ENCODE measurements at places on chromosomes 7 and 10.
A peak's percentile ranks its signal among the peaks of the same experiment; 100 is the strongest.

DNA sequence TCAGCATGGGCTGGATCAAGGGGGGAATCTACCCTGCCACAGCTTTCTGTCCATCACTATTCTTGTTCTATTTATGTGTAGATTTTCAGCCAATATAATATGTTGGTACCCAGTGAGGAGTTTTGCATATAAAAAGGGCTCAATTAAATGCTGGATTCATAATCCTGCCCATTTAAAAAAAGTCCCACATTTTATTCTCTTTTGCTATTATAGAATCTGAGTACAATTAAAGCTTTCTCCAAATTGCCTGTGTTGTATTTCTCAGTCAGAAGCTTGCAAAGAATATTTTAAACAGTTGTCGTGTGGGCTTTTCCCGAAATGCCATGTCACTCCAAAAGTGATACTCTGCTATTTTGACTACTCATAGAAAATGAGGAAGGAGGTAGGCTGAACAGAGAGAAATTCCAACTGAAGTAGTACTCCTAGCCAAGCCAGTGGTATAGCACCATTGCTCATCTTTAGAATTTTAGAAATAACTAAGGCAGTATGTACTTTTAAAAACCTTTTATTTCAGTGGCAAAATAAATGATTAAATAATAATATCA is 108.3 kb upstream of the HDAC9 start:
- DNase-seq, result no peak

DNA sequence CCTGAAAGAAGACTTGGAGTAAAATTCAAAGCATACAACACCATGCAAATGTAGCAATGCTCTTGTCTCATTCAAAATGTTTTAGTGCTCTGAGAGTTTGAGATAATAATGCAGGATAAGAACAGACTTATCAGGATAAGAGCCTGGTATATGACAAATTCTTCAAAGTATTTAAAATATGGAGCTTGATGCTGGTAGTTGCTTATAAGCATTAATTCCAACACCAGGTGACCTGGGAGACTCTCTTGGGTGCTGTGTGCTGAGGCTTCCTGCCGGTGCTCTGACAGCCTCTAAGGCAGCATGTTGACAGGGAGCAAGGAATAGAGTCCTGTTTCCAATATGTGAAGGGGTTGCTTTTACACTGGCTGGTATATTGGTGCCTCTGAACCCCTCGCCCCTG is 34.8 kb upstream of the SLC26A5 start:
- no peak for DNase-seq

DNA sequence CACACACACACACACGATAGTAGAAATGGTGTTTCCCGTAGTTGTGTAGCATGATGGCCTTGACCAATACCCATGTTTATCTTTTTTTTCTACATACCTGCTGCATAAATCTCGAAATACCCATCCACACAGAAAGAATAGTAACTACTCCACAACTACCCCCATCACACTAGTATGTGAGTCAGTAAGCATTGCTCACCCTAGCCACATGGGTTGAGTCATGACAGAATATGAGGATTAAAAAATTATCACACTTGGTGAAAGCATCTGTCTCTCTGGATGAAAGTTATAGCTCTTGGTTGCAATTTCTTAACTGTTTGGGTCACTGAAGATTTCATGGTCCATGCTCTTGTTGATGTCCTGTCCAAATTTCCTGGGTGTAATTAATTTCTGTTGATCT is 103.4 kb upstream of the MDFIC start:
- no peak for DNase-seq

GRCh38 chr10:116265686-116266085 is 7.3 kb downstream of the GFRA1 start:
- no peak for DNase-seq

DNA sequence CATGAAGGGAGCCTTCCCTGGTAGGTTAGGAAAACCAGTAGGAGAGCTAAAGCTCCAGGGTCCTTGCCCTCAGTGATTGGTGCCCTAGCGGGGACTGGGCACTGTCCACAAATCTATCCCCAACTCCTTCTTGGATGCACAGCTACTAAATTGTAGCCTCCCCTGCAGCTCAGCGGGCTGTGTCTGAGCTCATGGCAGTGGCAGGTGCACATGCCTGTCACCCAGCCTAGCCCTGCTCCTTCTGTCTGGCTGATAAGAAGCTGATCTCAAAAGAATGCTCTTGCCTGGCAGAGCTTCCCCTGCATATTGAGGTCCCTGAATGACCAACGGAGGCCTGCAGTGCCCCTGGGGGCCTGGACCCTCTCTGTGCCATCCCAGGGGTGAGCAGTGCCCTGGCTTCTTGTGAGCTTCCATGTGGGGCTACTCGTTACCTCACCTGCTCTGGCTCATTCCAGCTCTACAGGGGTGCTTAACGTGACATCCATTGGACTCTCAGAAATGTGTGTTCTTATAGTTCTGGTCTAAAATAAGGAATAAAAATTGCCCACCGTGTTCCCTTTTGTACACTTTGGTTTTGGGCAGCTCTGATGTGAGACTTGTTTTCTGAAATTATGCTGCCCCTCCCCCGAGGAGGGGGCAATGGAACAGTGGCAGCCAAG is 59.8 kb upstream of the ANTXRL start:
- DNase-seq, result peak; percentile 37

DNA sequence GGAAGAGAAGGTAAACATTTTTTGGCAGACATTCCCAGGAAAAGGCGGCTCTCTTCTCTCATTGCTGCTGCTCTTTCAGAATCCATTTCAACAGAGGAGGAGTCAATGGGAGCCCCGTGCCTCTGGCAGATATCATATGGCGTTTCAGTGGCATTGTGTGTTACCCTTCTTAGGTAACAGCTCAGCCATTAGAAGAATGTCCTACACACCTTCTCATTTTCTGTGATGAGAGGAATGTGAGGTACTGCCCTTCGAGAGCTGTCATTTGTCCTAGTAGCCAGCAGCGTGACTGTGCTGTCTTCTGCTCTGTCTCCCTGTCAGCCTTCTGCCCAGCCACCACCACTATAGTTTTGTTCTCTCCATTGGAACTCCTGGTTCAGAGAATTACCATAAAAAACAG is 102.4 kb downstream of the EGFR start:
- DNase-seq, result no peak

DNA sequence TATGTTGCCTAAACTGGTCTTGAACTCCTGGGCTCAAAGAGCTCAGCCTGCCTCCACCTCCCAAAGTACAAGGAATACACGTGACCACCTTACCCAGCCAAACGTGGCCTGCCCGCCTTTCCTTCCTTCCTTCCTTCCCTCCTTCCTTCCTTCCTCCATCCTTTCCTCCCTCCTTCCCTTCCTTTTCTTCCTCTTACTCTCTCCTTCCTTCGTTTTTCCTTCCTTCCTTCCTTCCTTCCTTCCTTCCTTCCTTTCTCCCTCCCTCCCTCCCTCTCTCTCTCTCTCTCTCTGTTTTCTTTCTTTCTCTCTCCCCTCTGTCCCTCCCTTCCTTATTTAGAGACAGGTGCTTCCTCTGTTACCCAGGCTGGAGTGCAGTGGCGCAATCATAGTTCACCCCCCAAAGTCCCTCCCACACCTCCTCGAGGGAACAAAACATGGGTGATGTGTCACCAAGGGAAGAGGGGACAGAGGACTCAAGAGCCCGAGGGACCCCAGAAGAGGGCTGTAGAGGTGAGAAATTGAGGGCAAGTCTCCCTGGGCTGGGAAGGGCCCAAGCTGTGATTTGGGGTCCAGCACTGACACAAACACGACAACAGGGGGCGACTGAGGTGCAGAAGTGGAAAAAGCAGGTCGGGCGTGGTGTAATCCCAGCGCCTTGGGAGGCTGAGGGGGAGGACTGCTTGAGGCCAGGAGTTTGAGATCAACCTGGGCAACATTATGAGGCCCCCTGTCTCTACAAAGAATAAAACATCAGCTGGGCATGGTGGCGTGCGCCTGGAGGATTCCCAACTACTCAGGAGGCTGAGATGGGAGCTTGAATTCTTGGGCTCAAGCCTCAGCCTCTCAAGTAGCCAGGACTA is 28.1 kb downstream of the EPHB4 start:
- peak; percentile 63 for DNase-seq

GRCh38 chr10:19819419-19820033 is 3.3 kb downstream of the PLXDC2 start:
- DNase-seq, result no peak

DNA sequence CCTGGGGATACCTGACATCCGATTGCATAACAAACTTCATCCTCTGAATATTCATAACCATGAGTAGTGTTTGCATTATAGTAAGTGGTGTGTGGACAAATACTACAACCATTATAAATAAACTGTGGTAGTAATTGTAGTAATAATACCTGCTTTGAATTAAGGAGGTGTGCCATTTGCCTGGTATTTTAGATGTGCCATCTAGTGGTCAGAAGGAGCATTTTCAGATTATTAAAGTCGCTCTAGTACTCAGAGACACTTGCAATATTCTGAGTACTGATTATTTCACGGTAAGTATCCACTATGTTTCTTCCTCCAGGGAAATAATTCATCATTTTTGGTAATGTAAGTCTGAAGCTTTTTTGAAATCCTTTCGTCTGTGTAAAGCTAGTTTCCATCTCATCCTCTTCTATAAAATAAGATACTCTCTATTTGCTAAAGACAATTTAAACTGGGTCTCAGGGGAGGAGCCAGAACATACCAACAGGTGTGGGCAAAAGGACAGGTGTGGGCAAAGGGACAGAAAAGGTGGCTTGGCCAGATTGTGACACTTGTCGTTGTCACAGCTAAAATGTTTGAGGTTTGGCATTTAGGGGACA is 115.3 kb upstream of the WDR11 start:
- no peak for DNase-seq

DNA sequence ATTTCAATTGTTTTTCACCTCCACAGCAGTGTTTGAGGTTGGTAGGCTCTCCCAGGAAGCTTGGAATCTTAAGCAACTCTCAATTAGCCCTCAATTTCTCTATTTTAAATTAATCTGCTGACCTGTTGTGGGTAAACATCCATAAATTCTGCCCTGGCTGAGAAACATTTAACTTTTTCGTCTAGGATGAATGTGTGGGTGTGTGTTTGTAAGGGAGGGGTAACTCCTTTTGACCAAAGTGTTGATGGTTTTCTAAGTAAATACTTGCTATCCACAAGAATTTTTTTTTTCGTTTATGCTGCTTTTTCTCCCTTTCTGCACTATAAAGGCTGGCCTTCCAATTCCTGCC is 973 bp downstream of the PPP3CB start:
- DNase-seq, result no peak

DNA sequence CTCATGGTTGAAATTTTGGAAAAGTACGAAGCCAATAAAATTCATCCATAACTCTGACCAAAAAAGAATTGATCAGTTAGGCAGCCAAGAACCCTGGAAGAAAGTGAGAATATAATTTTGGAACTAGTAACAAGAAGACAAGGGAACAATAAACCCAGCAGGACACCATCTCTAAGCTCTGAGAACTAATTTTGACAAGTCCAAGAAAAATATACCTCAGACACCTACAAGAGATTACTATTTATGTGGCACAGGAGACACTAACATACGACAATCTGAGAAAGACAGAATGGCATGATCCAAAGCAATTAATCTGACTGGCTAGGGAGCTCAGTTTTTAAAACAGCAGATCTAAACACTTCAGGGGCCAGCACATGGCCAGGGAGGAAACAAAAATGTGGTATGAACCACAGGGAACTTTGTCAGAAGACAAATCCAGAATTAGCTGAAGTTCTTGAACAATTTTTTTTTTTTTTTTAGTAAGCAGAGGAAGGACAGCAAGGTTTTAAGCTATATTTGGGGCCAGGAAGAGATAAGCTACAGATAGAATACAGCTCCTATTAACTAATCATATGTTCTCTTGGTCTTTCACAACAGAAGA is 38.9 kb downstream of the PARD3 start:
- DNase-seq, result no peak

DNA sequence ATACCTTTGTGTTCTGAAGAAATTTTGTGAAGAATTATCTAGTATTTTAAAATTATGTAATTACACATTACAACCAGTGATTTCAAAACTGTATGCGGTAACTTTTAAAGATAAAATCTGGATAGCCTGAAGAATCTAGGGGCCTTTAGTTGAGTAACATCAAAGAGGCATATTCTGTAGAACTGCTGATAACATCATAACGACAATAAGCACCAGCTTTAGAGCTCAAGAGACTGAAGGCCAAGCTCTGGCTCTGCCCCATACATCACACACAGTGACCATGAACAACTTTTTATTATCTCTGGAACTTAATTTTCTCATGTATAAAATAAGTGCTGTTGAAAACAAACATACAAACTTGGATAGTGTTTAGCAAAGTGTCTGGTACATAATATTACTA is 121.1 kb upstream of the RHOBTB1 start:
- no peak for DNase-seq

DNA sequence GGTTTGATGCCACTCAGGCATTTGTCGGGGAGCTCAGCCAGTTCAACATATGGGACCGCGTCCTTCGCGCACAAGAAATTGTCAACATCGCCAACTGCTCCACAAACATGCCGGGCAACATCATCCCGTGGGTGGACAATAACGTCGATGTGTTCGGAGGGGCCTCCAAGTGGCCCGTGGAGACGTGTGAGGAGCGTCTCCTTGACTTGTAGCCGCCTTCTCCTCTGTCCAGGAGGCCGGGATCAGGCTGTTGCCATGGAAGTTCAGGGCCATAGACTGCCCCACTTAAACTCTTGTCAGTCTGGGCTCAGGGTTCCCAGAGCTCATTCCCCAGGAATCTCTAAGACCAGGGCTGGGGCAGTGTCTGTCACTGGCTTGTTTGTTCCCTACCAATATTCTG is 11.3 kb downstream of the NPTX2 start:
- DNase-seq, result no peak

- no peak for DNase-seq
These were observed 674.7 kb downstream of the CCSER2 start for GRCh38 chr10:85003083-85003482.

DNA sequence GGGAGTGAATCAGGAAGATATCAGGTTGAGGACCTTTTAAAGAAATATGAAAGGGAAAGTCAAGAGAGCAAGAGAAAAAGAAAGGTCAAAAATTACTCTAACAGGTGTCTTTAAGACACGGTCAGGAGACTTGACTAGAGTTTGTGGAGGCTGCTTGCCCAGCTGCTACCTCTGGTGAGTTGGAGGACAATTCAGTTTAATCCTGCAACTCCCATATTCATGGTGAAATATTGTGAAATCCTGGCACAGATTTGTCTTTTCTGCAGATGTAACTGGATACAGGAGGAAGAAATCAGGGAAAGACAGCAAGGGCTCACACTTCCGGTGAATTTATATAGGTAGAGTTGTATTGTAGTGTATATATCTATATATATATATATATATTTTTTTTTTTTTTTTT is 93.5 kb downstream of the AKAP9 start:
- DNase-seq, result no peak

- DNase-seq, result no peak
These were observed 35.1 kb upstream of the DNAH11 start for GRCh38 chr7:21507627-21508343.

- DNase-seq, result no peak
These were observed 217.6 kb upstream of the SEMA3E start for GRCh38 chr7:83866582-83866981.
